Lung (tissue), 17 donors: ENCODE measurements at places on chromosomes 1 and 21. TPM values are rescaled to one million over a fixed set of nuclear protein-coding genes. Genes with fewer than 3 reads are reported as not detected.

GRCh38 chr1:205672395-205672889, 7.9 kb downstream of the SLC45A3 start:
- H3K4me1 ChIP-seq: peaks cover 54% of the 10 kb centered on the region
- no peaks in the 10 kb centered on the region for H3K36me3 ChIP-seq
- no peak for DNase-seq
- no peaks in the 10 kb centered on the region for H3K27me3 ChIP-seq

DNA sequence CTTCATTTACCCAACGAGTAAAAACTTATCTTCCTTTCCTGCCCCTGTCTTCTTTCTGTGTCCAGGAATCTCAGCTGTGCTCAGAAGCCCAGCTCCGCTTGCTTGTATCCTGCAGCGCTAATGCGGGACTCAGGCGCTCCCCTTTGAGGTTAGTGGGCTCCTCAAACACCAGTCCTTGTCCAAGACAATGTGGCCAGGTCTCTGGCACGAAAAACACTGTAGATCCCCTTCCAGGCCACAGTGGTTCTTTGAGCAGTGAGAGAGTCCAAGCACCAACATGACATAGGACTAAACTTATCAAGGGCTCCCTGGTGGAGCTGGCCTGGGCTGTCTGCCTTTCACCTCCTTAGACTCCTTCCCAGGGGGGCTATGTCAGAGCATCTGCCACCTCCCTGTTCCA, 53.7 kb downstream of the PLD5 start:
- no peak for DNase-seq
- H3K27me3 ChIP-seq: no peaks in the 10 kb centered on the region
- H3K36me3 ChIP-seq: no peaks in the 10 kb centered on the region
- H3K4me1 ChIP-seq: no peaks in the 10 kb centered on the region
- H3K4me3 ChIP-seq: no peak overlapping the region
- H3K27ac ChIP-seq: no peak overlapping the region

- peaks cover 24% of the 10 kb centered on the region for H3K4me1 ChIP-seq
- no peaks in the 10 kb centered on the region for H3K27me3 ChIP-seq
- H3K36me3 ChIP-seq: no peaks in the 10 kb centered on the region
- H3K4me3 ChIP-seq: no peak overlapping the region
Measured at GRCh38 chr1:232287676-232288569, 342.0 kb downstream of the SIPA1L2 start.

DNA sequence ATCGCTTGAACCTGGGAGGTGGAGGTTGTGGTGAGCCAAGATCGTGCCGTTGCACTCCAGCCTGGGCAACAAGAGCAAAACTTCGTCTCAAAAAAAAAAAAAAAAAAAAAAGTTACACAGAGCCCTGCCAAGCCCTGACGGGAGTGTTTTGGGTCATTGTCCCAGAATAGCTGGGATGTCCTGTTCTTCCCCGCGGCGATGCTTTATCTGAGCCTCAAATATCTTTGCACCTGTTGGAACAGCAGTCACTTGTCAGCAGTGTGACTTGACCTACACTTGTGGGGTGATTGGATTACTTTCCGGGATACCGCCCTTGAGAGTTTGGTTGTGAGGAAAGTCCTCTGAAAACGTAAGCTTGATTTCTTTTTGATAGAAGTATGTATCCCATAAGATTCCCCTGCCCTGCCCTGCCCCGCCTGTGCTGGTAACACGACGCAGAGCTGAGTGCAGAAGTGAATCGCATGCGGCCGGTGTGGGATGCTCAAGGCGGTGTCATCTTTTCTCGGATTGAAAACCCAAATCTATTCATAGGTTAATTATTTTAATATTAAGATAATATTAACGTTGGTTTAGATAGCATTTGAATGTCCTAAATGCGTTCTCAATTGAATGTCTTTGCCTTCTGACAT, 50.9 kb downstream of the PCNT start:
- H3K27ac ChIP-seq: peak overlapping the region; percentile 71
- H3K27me3 ChIP-seq: no peaks in the 10 kb centered on the region
- H3K4me3 ChIP-seq: no peak overlapping the region
- DNase-seq: no peak

DNA sequence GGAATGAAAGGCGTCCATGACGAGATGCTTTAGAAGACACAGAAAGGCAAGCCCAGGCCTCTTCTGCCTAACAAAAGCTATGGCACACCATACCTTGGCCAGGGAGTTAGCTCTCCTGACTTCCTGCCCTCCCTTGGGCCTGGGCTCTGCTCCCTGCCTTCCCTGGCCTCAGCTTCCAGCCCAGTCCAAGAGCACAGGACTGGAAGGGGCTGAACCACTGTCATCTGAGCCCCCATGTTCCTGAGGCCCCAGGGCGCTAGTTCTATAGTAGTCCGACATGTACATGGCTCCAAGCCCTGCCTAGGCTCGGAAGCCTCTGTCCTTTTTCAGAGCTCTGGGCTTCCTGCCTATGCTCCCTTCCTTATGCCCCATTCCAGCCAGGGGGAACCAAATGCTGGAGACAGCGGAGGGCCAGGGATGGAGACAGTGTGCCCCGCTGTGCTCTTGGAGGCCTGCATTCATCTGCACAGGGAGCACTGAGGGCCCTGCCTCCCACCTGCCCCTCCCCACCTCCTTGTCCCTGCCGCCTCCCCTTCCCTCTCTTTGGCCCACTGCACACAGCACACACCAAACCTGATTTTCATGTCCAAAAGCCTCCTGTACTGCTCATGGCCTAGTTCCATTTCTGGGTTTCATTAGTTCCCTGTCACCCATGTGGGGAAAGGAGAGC, 240.1 kb downstream of the RHOU start:
- H3K4me3 ChIP-seq: no peak overlapping the region
- H3K27me3 ChIP-seq: no peaks in the 10 kb centered on the region
- H3K36me3 ChIP-seq: no peaks in the 10 kb centered on the region
- no peak overlapping the region for H3K27ac ChIP-seq
- no peak for DNase-seq
- H3K4me1 ChIP-seq: no peaks in the 10 kb centered on the region

DNA sequence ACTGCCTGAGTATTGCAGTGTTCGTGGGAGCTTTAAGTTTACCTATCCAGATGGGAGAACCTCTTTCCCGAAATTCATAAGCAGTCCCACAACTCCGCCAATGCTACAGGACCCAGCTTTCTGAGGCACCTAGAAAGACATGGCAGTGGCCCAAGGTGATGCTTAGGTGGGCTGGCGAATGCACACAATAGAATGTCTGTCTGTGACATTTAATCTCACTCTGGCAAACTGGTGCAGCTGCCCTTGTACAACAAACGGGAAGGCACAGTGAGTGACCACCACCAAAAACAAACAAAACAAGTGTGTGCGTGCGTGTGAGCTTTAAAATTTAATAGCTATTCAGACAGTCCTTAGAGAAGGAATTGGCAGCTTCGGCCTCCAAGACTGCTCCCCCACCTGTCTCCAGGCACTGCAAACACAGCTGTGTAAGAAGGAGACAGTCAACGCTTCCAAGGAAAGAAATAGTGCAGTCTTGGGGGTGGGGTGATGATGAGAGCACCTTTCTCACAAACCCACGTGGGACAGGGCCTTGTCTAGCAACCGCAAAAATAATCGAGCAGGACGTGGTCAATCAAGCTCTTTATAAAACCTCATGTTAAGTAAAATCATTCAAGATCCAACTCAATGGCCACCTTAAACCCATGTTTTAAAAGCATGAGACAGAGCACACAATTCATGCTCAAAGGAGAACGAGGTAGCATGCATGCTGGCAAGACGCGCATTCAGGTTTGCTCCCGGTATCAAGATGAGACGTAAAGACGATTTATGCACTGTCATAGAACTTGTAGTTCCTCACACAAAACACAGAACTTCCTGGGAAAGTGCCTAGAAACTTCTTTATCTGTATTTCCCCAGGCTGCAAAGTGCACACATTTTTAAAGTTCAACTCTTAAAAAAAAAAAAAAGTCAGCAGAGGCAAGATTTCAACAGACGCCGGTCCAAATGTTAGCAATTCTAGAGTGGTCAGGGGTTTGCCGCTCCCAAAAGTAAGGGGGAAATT, 84.1 kb downstream of the TM2D1 start:
- no peaks in the 10 kb centered on the region for H3K4me1 ChIP-seq
- no peaks in the 10 kb centered on the region for H3K27me3 ChIP-seq
- no peaks in the 10 kb centered on the region for H3K36me3 ChIP-seq
- no peak for DNase-seq

DNA sequence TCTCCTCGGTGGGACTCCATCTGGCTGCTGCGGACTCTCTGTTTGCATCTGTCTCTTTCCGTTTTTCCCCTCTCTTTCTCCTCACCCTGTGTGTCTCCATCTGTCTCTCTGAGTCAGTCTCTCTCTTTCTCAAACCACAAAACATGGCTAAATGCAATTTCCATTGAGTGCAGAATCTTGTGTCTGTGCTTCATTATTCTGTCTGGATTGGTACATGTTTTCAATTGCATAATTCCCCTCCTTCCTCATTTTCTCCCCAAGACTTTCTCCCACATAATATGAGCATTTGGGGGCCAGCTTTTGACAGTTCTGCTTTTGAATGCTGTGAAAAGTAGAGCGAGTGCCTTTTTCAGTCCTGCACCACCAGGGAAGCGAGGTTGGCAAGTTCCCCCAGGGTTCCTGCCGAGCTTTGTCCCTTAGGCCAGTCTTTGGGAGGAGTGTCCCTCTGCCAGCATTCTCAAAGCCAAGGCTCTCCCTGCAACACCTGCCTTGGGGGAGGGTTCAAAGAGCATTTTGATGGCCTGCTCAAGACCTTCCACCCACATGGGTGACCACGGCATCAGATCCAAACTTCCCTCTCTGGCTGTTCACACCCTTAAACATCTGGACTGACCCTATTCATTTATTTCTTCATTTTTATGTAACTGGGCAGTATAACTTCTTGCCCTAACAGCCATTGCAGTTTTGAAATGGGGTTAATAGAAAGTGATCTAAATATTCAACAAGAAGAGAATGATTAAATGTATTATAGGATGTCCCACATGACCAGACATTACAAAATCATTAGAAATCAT, 32.8 kb upstream of the SCMH1 start:
- H3K27ac ChIP-seq: no peak overlapping the region
- H3K27me3 ChIP-seq: peaks cover 2% of the 10 kb centered on the region
- no peak for DNase-seq
- H3K4me1 ChIP-seq: no peaks in the 10 kb centered on the region

DNA sequence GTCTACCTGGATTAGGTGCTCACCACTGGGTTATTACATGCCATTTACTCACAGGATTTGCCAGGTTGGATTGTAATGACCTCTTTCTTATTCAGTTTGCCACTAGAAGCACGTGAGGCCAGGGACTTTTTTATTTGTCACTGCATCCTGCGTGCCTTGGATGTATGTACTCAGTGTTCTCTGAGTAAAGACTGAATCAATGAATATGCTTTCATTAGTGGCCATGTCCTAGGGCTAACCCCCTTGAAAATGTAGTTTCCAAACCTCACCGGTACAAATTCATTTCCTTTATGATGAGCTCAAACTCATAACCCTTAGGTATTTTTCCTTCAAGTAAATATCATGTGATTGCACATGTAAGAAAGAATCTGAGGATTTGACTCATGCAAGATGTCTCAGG, 1.3 kb upstream of the ZP4 start:
- no peaks in the 10 kb centered on the region for H3K27me3 ChIP-seq
- no peaks in the 10 kb centered on the region for H3K36me3 ChIP-seq
- no peak overlapping the region for H3K27ac ChIP-seq
- H3K4me1 ChIP-seq: no peaks in the 10 kb centered on the region
- DNase-seq: no peak

- H3K27ac ChIP-seq: no peak overlapping the region
- no peaks in the 10 kb centered on the region for H3K36me3 ChIP-seq
- H3K4me1 ChIP-seq: no peaks in the 10 kb centered on the region
- H3K27me3 ChIP-seq: no peaks in the 10 kb centered on the region
Measured at GRCh38 chr1:210124736-210125135, 107.9 kb upstream of the SERTAD4 start.

GRCh38 chr1:198465201-198466144, 75.0 kb downstream of the ATP6V1G3 start:
- H3K36me3 ChIP-seq: no peaks in the 10 kb centered on the region
- peaks cover 20% of the 10 kb centered on the region for H3K4me1 ChIP-seq
- DNase-seq: peak; percentile 82

- H3K4me3 ChIP-seq: no peak overlapping the region
- no peak overlapping the region for H3K27ac ChIP-seq
- no peak for DNase-seq
Measured at GRCh38 chr1:154466206-154466605, 35.8 kb upstream of the TDRD10 start.

GRCh38 chr1:3533067-3534048, 78.0 kb downstream of the MEGF6 start:
- no peak overlapping the region for H3K27ac ChIP-seq
- H3K27me3 ChIP-seq: no peaks in the 10 kb centered on the region
- H3K36me3 ChIP-seq: no peaks in the 10 kb centered on the region
- no peak for DNase-seq
- no peak overlapping the region for H3K4me3 ChIP-seq

- no peaks in the 10 kb centered on the region for H3K27me3 ChIP-seq
- H3K27ac ChIP-seq: no peak overlapping the region
- H3K36me3 ChIP-seq: no peaks in the 10 kb centered on the region
- DNase-seq: no peak
Measured at GRCh38 chr1:181114574-181115367, 26.3 kb downstream of the IER5 start.

- H3K4me3 ChIP-seq: peak overlapping the region; percentile 92
- no peaks in the 10 kb centered on the region for H3K27me3 ChIP-seq
- H3K27ac ChIP-seq: peak overlapping the region; percentile 99
Measured at GRCh38 chr1:204409123-204409522, 2.5 kb downstream of the PPP1R15B start.

DNA sequence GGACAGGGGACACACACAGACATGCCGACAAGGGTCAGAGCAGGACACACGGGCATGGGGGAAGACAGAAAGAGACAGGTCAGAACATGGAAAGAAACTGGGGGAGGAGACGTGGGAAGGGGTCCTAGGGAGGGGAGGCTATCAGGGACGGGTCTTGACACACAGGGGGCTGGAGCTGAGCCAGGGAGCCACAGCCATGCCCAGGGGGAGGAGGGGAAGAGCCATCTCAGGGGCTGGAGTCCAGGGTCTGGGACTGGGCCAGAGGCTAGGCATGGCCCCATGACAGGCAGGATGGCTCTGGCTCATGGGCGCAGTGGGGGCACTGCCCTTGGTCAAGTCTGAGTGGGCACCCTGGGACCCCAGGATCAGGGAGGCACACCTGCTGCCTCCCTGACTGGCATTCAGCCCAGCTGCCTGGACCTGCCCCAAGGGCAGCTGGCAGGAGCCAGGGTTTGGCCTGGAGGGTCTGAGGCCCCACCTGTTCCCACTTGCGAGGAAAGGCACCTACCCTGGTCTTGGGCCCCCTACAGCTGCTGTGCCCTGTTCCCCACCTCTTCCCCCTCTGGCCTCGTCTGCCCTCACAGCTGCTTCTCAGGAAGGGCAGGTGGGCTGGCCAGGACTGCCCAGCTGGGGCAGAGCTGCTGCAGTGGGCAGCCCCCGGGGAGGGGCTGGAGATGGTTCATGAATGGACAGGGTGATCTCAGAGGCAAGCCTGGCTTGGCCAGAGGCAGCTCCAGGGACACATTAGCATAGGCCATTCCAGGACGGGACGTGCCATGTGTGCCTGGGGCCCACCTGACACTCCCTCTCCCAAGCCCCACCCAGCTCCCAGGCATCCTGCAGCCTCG, 42.9 kb downstream of the HSPG2 start:
- peaks cover 10% of the 10 kb centered on the region for H3K4me1 ChIP-seq
- H3K36me3 ChIP-seq: peaks cover 9% of the 10 kb centered on the region
- no peak overlapping the region for H3K27ac ChIP-seq
- H3K4me3 ChIP-seq: no peak overlapping the region
- DNase-seq: no peak

FCAMR gene
- total RNA-seq: not detected

PCBP3 gene
- total RNA-seq: 8.2 TPM

PTAFR gene
- total RNA-seq: 37.3 TPM

IL23R gene
- 0.15 TPM for total RNA-seq

DDI2 gene
- total RNA-seq: 39.5 TPM

FAM43B gene
- 0.67 TPM for total RNA-seq

A3GALT2 gene
- not detected for total RNA-seq

HFM1 gene
- 8.0 TPM for total RNA-seq
